ENCODE measurements at places on chromosomes 1 and 21. TPM values are rescaled to one million over a fixed set of nuclear protein-coding genes. Genes with fewer than 3 reads are reported as not detected.

- H3K27ac ChIP-seq: no peak overlapping the region
- H3K4me3 ChIP-seq: no peak overlapping the region
- no peak for DNase-seq
- H3K36me3 ChIP-seq: no peaks in the 10 kb centered on the region
These were observed 386.5 kb upstream of the ST6GALNAC5 start for GRCh38 chr1:76480827-76481226.

DNA sequence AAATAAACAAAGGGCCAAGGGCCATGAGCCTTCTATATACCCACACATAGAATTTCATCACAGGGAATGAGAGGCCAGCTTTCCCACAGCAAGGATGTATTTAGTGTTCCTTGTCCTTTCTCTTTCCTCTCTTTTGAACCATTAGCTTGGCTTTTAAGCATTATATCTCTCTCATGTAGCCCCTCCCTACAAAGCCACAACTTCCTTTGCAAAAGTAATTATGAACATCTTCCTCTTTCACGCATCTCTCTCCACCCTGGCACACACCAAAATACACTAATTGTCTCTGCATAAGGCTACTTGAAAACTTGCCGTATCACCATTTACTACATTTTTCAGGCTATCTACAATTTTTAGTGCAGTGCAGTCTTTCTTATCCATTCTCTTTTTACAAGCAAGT lies 1.9 kb upstream of the AK5 start:
- no peak for DNase-seq
- peaks cover 3% of the 10 kb centered on the region for H3K27me3 ChIP-seq
- H3K36me3 ChIP-seq: no peaks in the 10 kb centered on the region
- no peak overlapping the region for H3K4me3 ChIP-seq
- H3K27ac ChIP-seq: no peak overlapping the region
- H3K4me1 ChIP-seq: peaks cover 9% of the 10 kb centered on the region

The DAP3 gene
- 50.0 TPM for total RNA-seq

GRCh38 chr21:33430858-33431257 lies 27.6 kb downstream of the IFNGR2 start:
- H3K27me3 ChIP-seq: no peaks in the 10 kb centered on the region
- H3K27ac ChIP-seq: no peak overlapping the region
- no peak for DNase-seq
- H3K36me3 ChIP-seq: peaks cover 35% of the 10 kb centered on the region
- H3K4me1 ChIP-seq: peaks cover 4% of the 10 kb centered on the region

The MMEL1 gene
- 4.0 TPM for total RNA-seq

The PCBP3 gene
- 8.2 TPM for total RNA-seq

GRCh38 chr21:46304955-46305354 lies 18.7 kb downstream of the C21orf58 start:
- no peak for DNase-seq
- H3K4me3 ChIP-seq: no peak overlapping the region
- no peaks in the 10 kb centered on the region for H3K36me3 ChIP-seq
- H3K27me3 ChIP-seq: no peaks in the 10 kb centered on the region

- H3K36me3 ChIP-seq: no peaks in the 10 kb centered on the region
- peak; percentile 17 for DNase-seq
- H3K27me3 ChIP-seq: peaks cover 3% of the 10 kb centered on the region
- H3K4me1 ChIP-seq: no peaks in the 10 kb centered on the region
- H3K4me3 ChIP-seq: no peak overlapping the region
These were observed 177.3 kb downstream of the CAMTA1 start for GRCh38 chr1:6962478-6962995.

The ITLN2 gene
- total RNA-seq: 1.6 TPM

GRCh38 chr1:143699731-143700130 lies 272.1 kb downstream of the FAM72C start:
- H3K36me3 ChIP-seq: no peaks in the 10 kb centered on the region
- H3K4me3 ChIP-seq: no peak overlapping the region
- peaks cover 57% of the 10 kb centered on the region for H3K27me3 ChIP-seq
- no peak for DNase-seq
- H3K27ac ChIP-seq: no peak overlapping the region
- no peaks in the 10 kb centered on the region for H3K4me1 ChIP-seq

GRCh38 chr1:9389968-9390367 lies 97.3 kb downstream of the SPSB1 start:
- H3K27me3 ChIP-seq: no peaks in the 10 kb centered on the region
- H3K4me3 ChIP-seq: no peak overlapping the region
- H3K4me1 ChIP-seq: no peaks in the 10 kb centered on the region
- H3K36me3 ChIP-seq: no peaks in the 10 kb centered on the region
- no peak for DNase-seq

GRCh38 chr1:5244631-5245285 lies 590.3 kb downstream of the AJAP1 start:
- no peak for DNase-seq
- H3K4me1 ChIP-seq: no peaks in the 10 kb centered on the region
- no peaks in the 10 kb centered on the region for H3K36me3 ChIP-seq
- no peaks in the 10 kb centered on the region for H3K27me3 ChIP-seq

The HSD11B1 gene
- 6.5 TPM for total RNA-seq

DNA sequence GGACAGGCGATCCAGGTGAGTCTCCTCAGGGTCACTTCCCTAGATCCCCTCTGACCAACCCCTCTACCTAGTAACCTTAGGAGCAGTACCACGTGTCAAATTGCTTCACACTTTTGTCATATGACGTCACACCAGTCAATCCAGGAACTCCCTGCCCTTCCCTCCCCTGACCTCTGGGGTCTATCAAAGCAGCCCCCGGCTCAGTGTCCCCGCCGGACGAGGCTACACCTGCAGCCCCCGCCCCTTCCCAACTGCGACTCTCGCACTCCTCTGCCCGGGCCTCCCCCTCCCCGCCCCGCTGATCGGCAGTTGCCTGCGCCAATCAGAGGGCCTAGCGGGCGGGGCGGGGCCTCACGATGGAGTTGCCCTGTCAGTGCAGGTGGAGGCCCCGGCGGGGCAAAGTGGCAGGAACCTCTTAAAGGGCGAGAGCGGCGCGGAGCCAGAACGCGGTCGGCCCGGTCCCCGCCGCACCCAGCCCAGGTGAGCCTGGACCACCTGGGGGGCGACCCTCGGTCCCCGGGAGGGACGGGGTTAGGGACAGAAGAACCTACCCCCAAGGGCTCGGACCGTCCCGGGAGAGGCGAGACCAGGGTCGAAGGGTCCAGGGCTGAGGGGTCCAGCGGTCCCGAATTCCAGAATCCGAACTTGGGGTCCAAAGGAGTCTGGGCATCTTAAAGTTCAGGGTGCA lies 27.5 kb upstream of the EPB41 start:
- H3K27me3 ChIP-seq: peaks cover 2% of the 10 kb centered on the region
- H3K36me3 ChIP-seq: no peaks in the 10 kb centered on the region
- H3K4me1 ChIP-seq: no peaks in the 10 kb centered on the region
- peak overlapping the region; percentile 85 for H3K27ac ChIP-seq

GRCh38 chr1:16187748-16188401 lies 24.6 kb downstream of the ARHGEF19 start:
- H3K27me3 ChIP-seq: no peaks in the 10 kb centered on the region
- H3K27ac ChIP-seq: no peak overlapping the region
- H3K4me1 ChIP-seq: peaks cover 8% of the 10 kb centered on the region
- no peak overlapping the region for H3K4me3 ChIP-seq
- no peaks in the 10 kb centered on the region for H3K36me3 ChIP-seq

The FNDC10 gene
- total RNA-seq: 0.40 TPM

The SGIP1 gene
- total RNA-seq: 5.6 TPM

The NBPF20 gene
- total RNA-seq: 2.1 TPM

- no peaks in the 10 kb centered on the region for H3K4me1 ChIP-seq
- no peak for DNase-seq
- no peak overlapping the region for H3K27ac ChIP-seq
- no peak overlapping the region for H3K4me3 ChIP-seq
These were observed 16.6 kb upstream of the IL19 start for GRCh38 chr1:206754011-206754410.

DNA sequence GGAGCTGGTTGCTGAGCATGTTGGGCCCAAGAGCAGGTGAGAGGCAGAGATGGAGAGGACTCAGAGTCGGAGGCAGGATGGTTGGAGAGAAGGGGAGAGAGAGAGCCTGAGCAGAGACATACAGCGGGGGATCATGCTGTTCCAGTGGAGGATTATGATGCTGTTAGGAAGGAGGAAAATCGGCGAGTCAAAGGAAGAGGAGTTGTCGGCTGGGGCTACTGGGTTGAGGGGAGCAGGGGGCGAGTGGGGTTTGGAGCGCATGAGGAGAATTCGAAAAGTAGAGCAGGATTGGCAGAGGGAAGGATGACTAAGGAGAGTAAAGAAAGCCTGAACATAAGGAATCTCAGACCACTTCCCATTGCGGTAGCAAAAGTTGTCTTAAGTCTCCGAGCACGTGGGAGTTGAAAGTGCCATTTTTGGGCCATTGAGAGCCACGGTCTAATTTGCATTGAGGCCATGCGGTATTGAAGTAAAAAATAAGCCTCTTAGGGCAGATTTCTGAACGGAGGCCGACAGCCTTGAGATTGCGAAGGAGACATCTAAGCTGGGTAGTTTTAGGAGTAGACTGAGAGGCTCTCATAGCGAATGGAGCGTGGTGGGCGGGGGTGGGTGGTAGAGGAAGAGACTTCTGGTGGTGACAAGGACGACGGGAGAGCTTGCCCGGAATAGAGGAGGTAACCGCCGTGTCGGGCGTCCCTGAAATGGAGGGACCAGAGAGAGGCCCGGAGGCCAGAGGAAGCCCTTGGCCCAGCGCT lies 140.4 kb upstream of the ETV3 start:
- H3K36me3 ChIP-seq: no peaks in the 10 kb centered on the region
- H3K4me3 ChIP-seq: no peak overlapping the region
- H3K4me1 ChIP-seq: peaks cover 5% of the 10 kb centered on the region
- no peak for DNase-seq

The UCK2 gene
- 12.8 TPM for total RNA-seq

The DNAJC6 gene
- 4.6 TPM for total RNA-seq

The CACHD1 gene
- 49.6 TPM for total RNA-seq

The DPYD gene
- 97.8 TPM for total RNA-seq

DNA sequence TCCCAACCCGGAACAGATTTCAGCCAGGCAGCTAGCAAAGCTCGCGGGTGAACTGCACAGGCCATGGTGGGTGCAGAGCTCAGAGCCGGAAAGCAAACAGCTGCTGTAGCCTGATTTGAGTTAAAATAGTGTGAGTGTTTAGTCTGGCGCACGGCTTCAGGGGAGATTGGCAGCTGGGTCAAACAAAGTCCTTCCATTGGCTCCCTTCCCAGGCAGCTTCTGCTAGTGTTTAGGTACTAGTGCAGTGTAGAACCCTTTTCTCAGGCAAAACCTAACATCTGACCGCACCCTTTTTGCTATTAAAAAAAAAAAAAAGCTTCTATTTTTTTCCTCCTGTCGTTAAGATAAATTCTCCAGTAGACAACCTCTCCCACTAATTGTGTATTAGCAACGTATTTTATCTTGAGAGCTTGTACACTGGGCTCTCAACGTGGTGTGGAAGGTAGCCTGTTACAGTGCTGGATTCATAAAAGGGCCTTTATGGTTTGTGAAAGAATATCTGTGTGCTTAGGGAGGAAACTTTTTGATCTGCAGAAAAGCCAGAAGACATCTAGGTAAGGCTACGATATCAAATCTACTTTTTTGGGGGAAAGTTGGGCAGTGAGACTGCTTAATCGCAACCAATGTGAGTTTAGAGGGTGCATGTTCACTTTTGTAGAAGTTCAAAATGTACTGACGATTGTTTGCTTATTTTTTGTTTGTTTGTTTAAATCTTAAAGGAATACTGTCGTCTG lies 689.6 kb downstream of the USP25 start:
- peak; percentile 88 for DNase-seq
- no peaks in the 10 kb centered on the region for H3K27me3 ChIP-seq
- H3K4me1 ChIP-seq: peaks cover 31% of the 10 kb centered on the region
- H3K36me3 ChIP-seq: no peaks in the 10 kb centered on the region
- peak overlapping the region; percentile 82 for H3K27ac ChIP-seq

The RAB25 gene
- 62.7 TPM for total RNA-seq

DNA sequence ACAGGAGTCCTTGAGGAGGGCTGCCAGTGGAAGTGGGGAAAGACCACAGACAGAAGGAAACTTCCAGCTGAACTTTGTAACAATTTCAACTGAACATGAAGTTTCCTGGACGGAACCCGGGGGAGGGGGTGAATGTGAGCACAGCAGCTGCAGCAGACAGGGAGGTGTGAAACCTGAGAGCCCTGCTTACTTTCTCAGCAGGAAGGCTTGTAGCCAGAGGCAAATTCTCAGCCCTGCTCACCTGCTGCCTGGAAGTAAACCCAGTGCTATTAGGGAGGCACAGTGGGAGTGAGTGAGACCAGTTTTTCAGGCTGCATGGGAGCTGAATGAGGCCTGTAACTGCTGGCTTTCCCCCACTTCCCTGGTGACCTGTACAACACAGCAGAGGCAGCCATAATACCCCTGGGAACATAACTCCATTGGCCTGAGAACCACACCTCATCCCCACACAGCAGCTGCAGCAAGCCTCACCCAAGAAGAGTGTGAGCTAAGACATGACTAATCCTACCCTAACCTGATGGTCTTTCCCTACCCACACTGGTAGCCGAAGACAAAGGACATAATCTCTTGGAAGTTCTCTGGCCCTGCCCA lies 9.6 kb upstream of the SPRR2F start:
- peak; percentile 3 for DNase-seq
- H3K4me3 ChIP-seq: no peak overlapping the region
- no peaks in the 10 kb centered on the region for H3K4me1 ChIP-seq
- H3K27ac ChIP-seq: no peak overlapping the region

- DNase-seq: no peak
- no peaks in the 10 kb centered on the region for H3K27me3 ChIP-seq
- peaks cover 4% of the 10 kb centered on the region for H3K36me3 ChIP-seq
- no peak overlapping the region for H3K4me3 ChIP-seq
These were observed 18.2 kb downstream of the SCCPDH start for GRCh38 chr1:246742396-246742795.

DNA sequence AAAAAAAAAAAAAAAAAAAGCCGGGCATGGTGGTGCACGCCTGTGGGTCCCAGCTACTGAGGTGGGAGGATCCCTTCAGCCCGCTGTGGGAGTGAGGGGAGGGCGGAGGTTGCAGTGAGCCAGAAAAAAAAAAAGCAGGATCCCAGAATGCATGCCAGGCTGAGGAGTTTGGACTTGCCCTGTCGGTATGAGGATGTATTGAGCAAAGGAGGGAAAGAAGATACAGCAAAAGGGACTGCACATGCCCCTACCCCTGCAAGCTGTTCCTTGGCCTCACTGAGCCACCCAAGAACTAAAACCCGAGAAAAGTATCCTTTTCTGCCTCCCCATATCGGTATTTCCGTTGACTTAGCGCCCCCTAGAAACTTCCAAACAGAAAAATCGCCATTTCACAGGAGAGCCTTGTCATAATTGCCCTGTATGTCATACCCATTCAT lies 1.3 kb upstream of the GPATCH4 start:
- no peak overlapping the region for H3K27ac ChIP-seq
- H3K4me3 ChIP-seq: no peak overlapping the region
- H3K36me3 ChIP-seq: peaks cover 7% of the 10 kb centered on the region
- H3K4me1 ChIP-seq: peaks cover 10% of the 10 kb centered on the region
- H3K27me3 ChIP-seq: no peaks in the 10 kb centered on the region

The CFAP141 gene
- 3.2 TPM for total RNA-seq

GRCh38 chr1:102699524-102699923 lies 408.8 kb downstream of the COL11A1 start:
- H3K4me3 ChIP-seq: no peak overlapping the region
- no peaks in the 10 kb centered on the region for H3K36me3 ChIP-seq
- H3K27ac ChIP-seq: no peak overlapping the region
- H3K4me1 ChIP-seq: no peaks in the 10 kb centered on the region
- no peaks in the 10 kb centered on the region for H3K27me3 ChIP-seq
